T-helper 17 cell (primary cell): ENCODE measurements at places on chromosomes 11 and 22. TPM values are rescaled to one million over a fixed set of nuclear protein-coding genes. Genes with fewer than 3 reads are reported as not detected.

The FAM227A gene
- 0.91 TPM for total RNA-seq

The B4GALNT4 gene
- total RNA-seq: 8.6 TPM

The FADS2 gene
- 15.7 TPM for total RNA-seq

The KBTBD4 gene
- 20.0 TPM for total RNA-seq

The C11orf97 gene
- total RNA-seq: not detected

The CCDC81 gene
- 0.63 TPM for total RNA-seq

The PPP6R3 gene
- total RNA-seq: 136 TPM

The SYNGR1 gene
- total RNA-seq: 1.1 TPM

The MYEOV gene
- total RNA-seq: 0.60 TPM

The CTTN gene
- 3.1 TPM for total RNA-seq

The KCNJ1 gene
- total RNA-seq: 0.22 TPM

The MICAL3 gene
- 37.0 TPM for total RNA-seq

The TESMIN gene
- 5.0 TPM for total RNA-seq

The RCOR2 gene
- total RNA-seq: not detected

The DEUP1 gene
- total RNA-seq: not detected

The SLC22A24 gene
- not detected for total RNA-seq

The GAL3ST1 gene
- not detected for total RNA-seq

The GRK3 gene
- 6.9 TPM for total RNA-seq

The WNT7B gene
- total RNA-seq: not detected

The CDC42BPG gene
- 4.0 TPM for total RNA-seq

The SCGB1A1 gene
- not detected for total RNA-seq

The WEE1 gene
- total RNA-seq: 24.9 TPM

The SYT7 gene
- not detected for total RNA-seq

The INS gene
- not detected for total RNA-seq

The CNIH2 gene
- total RNA-seq: 14.4 TPM
